NCI-H2081 (cell line): ENCODE measurements at places on chromosomes 16 and 17.
A peak's percentile ranks its signal among the peaks of the same experiment; 100 is the strongest.

- DNase-seq = no peak
These were observed 5.3 kb upstream of the CHST5 start for GRCh38 chr16:75541236-75541635.

GRCh38 chr17:10109146-10109545 is 89.3 kb downstream of the GAS7 start:
- DNase-seq = no peak

GRCh38 chr16:56267888-56268287 is 76.6 kb downstream of the GNAO1 start:
- no peak for DNase-seq

GRCh38 chr17:32590974-32591373 is 104.2 kb downstream of the CDK5R1 start:
- peak; percentile 30 for DNase-seq

DNA sequence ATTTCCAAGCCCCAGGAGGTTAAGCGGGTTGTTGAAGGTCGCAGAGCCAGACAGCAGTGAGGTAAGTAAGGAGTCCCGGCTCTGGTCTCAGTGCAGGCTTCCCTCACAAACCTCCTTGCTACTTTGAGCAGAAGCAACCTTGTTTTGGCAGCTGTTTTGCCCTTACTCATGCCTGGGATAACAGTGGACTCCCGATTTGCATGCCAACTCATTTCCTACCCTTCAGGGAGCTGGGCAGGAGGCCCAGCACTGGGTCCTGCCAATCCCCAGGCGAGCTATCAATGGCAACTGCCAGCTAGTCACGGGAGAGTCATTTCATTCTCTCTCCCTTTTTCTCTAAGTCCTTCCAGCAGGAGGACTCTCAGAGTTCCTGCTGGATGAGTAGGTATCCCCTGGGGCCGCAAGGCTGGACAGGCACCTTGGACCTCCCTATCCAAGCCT is 72.0 kb upstream of the KSR1 start:
- no peak for DNase-seq

DNA sequence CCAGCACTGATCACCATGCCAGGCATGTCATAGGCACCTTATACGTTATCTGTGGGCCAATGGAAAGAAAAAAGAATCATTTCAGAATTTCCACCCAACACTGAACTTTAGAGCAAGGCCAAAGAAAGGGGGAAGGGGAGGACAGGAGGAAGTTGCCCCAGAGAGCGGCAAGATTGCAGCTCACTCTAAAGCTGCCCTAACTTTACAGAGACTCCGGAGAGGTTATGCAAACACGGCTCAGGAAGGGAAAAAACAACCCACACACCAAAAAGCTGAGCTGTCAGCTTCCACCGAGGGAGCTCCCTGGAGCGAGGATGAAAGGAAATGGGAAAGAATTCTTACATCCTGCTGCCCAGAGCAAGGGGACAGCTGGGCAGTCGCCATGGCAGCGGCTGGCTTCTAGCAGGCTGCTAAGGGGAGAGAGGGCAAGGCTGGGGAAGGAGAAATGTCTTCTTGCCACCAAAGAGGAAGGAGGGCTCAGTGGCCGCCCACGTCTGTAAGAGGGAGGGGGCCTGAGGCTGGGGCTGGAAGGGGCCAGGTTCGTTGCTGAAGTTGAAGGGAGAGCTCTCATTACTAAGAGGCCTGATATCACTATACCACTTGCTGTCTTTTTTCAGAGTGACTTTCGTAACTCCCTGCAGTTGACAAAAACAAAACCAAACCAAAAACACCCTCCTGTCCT is 18.2 kb downstream of the COTL1 start:
- DNase-seq = peak; percentile 6

GRCh38 chr17:41794540-41794975 is 8.0 kb upstream of the JUP start:
- DNase-seq = no peak

GRCh38 chr16:13300066-13300840 is 398.9 kb downstream of the SHISA9 start:
- no peak for DNase-seq

DNA sequence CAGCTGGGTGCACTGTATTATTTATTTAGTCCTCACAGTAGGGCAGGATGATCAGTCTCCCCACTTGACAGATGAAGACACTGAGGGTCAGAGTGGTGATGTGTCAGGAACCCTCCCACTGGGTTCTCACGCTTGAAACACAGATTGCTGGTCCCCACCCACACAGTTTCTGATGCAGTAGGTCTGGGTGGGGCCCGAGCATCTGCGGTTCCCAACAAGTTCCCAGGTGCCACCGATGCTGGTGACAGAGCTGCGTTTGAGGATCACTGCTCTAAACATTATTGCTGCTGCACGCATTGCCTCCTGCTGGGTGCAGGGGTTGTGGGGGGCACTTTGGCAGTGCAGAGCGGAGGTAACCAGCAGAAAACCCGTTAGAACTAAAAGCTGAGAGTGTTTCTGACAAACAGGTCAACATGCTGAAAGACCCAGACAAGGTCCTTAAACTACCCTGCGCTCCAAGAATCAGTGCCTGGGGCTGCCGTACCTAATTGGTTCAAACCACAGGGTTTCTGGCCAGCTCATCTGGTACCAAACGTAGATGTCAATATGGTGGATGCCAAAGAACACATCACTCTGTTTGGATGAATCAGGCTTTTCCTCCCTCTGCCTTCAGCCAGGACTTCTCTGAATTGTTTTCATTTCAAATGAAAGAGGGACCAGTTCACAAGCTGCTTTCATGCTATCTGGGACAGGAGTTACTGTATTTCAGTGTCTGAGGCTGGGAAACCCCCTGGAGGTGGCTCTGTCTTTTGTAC is 76.0 kb downstream of the ABCC1 start:
- peak; percentile 54 for DNase-seq

GRCh38 chr17:41777157-41777573 is 9.3 kb downstream of the JUP start:
- DNase-seq = peak; percentile 58

- DNase-seq = no peak
These were observed 37.5 kb upstream of the CCR7 start for GRCh38 chr17:40602445-40603443.

DNA sequence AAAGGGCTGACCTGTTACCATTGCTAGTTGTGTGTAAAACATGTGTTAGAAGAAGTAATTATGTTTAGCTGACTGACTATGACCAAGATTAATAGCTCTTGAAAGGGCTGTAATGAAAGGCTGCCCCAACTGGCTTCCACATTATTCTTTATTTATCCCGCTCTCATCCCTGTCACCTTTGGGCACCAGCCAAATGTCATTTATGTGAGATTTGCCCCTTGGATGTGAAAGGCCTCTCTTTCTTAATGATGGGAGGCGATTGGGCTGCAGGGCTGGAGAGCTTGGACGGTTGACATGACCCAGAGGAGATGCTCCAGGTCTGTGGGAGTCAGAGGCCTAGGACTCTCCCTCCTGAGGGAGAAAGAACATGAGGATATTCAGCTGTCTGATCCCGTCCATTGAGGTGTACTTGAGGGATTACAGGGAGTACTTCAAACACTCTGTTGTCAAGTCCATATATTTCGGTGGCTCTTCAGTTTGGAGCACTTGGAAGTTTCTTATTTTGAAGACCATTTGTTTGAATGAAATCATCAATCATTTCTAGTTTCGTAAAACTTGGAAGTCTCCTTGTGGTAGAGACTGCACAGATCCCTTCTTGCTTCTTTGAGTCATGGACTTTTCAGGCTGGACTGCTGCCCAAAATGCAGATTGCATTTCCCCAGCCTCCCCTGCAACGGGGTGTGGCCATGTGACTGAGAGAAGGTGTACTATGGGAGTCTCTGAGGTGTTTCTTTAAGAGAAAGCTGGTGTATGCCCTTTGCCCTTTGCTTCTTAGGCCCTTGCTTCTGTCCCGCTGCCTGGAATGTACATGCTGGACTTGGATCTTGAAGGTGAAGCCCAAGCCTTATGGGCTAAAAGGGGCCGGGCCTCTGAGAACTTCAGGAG is 51.3 kb downstream of the FTO start:
- peak; percentile 27 for DNase-seq

- no peak for DNase-seq
These were observed 319.9 kb downstream of the GRIN2A start for GRCh38 chr16:9862327-9862726.

DNA sequence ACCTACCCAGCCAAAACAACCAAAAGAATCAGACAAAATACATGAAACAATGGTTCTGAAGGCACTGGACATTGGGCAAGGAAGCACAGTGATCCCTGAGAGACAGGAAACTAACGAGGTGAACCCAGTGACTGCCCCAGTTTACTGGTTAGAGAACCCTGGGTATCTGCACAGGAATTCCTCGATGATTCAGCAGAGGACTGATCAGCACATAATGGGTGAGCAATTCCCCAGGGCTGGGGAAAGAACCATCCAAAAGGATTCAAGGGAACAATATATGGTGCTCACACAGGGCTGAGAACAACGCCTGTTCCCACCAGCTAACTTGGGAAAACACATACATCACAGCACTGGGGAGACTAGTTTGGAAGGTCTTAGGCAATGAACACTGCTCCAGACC is 167.2 kb downstream of the PARN start:
- no peak for DNase-seq

DNA sequence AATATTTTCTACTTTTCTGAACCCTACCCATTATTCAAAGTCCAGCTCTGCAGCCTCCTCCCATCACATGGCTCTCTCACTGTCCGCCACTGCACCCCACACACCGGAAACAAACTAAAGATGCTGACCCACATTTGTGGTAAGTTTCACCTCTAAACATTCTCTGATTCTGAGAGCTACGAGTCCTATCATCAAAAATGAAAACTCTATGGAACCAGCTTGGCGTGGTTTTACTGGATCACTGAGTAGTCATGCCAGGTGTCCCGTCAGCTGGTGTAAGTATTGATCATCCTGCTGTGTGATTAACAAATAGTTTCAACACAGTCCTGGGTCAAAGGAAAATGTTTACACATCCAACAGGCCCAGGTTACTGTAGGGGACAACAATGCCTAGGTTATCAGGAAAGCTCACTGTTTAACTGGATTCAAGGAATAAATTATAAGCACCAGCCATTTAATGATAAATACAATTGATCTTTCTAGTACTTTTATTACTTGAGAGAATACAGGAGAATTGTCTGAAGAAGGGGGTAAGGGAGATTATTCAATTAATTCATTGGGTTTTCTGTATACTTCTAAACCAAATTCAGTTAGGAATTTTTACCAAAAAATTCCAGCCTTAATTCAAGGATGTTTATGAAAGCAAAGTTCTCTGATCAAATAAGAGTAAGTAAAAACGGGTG is 33.9 kb downstream of the CYTH1 start:
- DNase-seq = no peak
